H54 (cell line): ENCODE measurements at places on chromosomes 12 and 14.

GRCh38 chr12:115251727-115252126 lies 567.8 kb upstream of the TBX3 start:
- no peak for DNase-seq

DNA sequence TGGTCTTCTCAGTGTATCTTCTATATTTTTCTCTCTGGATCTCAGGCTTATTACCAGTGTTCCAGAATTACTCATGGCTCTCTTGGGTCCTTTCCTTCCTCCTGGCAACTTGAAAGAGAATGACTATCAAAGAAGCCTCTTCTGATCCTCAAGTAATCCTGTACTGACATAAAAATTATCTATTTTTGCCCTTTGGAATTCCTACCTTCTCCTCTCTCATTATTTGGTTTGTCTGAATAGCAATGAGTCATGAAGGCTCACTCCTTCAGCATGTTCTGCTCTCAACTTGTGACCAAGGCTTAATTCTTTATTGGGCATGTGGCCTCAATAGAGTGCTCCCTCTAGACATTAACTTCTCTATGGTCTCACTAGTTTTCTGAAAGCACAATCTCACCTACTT lies 553.6 kb upstream of the ATP2B1 start:
- no peak for DNase-seq

GRCh38 chr12:89707703-89708564 lies 704 bp downstream of the ATP2B1 start:
- no peak for DNase-seq

- DNase-seq, result no peak
Measured at GRCh38 chr12:42799966-42800365, 210.4 kb upstream of the PRICKLE1 start.

DNA sequence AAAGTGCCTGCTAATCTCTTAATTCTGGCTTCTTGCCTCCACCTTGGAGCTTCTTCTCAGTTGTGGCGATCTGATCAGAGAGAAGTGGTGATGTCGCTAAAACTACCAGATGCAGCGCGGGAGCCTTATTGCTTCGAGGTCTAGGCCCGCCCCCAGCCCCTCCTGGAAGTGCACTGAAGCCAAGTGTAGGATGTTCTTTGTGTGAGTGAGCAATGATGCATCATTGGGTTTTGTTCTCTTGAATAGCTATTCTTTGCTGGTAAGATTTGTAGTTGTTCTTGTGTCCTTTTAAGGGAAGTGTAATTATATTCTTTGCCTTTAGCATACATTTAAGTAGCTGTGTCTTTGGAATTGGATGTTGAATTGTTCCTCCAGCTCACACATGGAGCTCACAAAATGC lies 35.8 kb downstream of the MTHFD1 start:
- DNase-seq, result no peak

DNA sequence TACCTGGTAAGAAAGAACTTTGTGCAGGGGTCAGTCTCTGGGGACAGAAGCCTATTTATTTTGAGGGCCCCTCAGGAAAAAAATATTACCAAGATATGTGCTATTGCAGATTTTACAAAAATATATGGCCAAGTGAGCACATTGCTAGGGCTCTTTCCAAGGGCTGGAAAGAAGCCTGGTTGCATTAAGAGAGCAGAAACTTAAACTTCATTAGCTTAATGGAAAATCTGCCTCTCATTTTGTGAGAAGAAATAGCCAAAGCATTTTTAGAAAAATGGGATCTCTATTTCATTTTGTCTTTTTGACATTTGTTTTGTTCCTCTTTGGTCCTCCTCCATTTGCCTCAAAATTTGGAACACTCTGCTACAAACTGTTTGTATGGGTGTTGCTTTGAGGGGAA lies 283.5 kb downstream of the NELL2 start:
- no peak for DNase-seq

DNA sequence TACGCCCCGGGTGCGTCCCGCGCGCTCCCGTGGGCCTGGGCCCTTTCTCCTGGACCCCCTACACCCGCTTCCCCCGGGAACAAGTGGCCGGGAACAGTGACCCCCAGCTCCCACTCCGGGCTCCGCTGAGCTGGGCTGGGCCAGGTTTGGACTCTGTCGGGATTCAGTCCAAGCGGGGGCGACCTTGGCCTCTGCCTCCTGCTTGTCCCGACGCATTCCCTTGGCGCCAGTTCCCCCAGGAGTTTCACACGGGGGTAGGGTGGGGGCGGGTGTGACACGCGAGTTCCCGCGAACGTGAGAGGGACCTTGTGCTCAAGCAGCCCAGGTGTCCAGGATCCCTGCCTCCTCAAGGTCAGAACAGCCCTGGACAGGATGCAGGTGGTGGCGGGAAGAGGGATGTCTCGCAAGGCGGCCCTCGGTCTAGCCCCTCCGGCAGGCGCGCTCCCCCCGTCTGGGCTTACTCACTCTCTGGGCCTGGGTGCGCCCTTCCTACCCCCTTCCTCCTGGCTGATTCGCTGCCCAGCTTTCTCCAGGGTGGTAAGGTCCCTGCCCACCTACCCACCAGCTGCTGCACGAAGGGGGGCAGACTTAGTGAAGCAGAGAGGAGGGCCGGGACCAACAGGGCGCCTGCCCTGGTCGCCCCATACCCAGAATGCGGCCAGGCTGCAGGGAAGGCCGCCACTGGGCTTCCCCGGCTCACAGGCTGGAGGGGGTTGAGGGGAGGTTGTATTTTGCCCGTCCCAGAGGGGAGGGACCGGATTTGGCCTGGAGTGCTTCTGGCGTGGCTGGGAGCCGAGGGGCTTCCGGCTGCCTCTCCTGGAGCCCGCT lies 862 bp downstream of the CRIP2 start:
- DNase-seq, result peak; percentile 73

DNA sequence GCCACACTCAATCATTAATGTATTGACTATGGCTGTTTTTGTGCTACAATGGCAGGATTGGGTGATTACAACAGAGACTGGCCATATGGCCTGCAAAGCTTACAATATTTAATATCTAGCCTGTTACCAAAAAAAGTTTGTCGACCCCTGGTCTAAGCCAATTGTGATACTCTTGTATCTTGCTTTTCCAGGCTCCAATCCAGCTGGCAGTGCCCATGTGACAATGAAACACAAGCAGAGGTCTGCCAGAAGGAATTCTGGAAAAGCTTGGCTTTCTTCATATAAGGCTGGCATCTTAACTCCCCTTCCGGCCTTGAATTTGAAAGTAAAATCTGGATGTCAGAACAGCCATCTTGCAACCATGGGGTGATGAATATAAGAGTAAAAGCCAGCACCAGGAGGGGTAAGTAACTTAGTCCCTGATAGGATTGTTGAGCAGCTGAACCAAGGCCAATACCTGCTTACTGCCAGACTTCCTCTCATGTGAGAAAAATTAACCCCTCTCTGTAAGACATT lies 458.7 kb downstream of the TMTC2 start:
- no peak for DNase-seq

DNA sequence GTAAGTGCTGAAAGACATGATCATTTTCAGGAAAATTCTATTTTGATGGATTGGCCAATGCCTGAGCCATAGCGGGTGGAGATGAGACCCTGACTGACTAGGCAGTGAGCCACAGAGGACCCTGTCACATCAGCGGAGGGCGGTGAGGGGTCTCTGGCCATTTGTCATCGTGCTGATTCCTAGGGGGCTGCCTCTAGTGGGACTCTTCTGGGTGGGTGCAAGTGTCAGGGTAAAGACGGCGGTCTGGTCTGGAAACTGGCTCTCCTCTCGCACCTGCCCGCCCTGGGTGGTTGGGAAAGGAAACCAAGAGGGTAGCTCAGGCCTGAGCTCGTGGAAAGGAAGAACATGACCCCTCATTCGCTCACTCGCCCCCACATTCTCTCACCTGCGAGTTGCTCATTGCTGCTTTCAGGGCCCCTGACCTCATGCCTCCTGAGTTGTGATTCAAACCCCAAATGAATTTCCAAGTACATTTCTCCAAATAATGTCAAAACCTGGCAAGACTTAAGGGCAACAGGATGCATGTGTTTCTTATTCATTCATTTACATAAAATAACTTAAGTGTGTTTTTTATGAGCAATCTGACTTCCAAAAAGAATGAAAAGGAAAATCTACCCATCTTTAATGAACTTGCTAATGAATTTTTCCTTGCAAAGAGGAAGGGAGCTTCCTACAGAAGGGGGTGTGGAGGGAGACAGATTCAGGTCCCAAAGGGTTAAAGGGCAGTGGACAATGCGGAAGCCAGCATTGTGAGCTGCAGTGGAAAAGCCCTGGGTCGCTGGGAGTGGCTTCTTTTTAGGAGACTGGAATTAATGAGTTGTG lies 12.8 kb downstream of the MEG3 start:
- no peak for DNase-seq

GRCh38 chr14:92519246-92520101 lies 5.9 kb downstream of the RIN3 start:
- no peak for DNase-seq

DNA sequence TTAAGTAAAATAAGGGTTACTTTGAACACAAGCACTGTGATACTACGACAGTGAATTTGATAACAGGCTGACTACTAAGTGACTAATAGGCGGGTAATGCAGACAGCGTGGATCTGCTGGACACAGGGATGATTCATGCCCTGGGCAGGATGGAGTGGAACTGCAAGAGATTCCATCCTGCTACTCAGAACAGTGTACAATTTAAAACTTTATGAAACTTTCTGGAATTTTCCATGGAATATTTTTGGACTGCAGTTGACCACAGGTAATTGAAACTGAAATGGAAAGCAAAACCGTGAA lies 46.0 kb downstream of the YEATS4 start:
- peak; percentile 45 for DNase-seq

- no peak for DNase-seq
Measured at GRCh38 chr12:28247806-28248205, 57.5 kb downstream of the CCDC91 start.

DNA sequence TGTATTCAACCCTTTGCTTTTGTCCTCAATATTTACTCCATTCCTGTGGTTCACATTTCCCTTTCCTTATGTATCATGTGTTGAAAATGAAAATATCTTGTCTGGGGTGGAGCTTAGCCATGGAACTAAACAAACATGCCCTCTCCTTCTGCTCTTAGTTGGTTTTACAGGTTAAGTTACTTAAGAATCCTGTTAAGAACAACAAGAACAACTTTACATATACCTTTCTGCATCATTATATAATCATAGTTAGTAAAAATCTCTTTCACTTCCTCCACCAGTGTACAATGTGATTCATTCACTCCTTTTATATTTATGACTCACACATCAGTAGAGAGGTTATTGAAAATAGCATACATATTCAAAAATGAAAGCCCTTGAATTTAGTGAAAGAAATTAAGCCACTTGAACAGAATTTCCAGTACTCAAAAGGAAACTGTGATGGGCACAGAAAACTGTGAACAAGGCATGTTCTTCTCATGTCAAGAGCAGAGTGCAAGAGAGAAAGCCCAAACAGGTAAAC lies 307.7 kb downstream of the CCDC91 start:
- DNase-seq, result no peak

DNA sequence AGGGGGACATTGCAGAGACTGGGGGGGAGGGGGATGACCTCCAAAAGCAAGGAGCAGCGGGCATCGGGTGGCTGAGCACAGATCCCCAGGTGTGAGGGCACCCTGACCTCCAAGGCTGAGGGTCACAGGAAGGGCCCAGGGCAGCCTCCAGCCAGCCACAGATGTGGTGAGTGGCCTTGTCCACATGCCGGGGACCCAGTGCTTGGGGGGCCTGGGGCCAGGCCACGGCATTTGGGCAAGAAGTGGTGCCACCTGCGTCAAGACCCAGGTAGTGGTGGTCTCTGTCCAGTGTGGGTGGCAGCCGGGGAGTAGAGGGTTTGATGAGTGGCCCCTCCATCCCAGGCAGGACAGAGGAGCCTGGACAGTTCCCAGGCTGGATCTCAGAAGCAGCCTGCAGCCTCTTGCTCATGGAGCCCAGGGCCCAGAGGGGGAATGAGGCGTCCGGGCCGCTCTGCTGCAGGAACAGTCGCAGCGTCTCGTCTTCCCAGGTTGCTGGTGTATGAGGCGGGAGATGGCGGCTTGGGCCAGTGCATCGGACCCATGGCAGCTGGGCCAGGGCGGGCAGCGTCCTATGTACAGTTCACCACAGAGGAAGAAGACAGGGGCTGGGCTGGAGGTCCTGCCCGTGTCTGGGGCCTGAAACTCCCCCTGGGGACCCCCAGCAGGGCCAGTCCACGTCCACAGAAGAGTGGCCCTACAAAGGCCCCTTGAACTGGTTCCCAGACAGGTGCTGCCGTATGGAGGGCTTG lies 33.5 kb downstream of the CCNK start:
- no peak for DNase-seq

GRCh38 chr14:103729496-103730448 lies 14.2 kb downstream of the ZFYVE21 start:
- DNase-seq, result no peak

DNA sequence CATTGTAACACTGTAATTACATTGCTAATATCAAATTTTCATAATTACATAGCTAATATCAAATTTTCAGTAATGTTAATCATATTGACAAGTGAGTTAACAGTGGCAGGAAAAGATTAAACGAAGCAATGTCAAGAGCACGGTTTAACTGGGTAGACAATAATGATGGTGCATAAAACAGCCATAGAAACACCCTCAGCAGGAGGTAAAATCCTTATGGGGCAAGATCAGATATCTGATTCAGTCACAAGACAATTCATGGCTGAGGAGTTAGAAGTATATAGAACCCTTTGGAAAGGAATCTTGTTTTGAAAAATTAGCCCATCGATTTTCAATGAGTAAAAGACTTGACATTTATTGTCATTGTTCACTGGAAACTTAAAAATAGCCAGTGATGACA lies 190.6 kb downstream of the SLC2A13 start:
- DNase-seq, result no peak

GRCh38 chr12:40172879-40173278 lies 51.9 kb upstream of the LRRK2 start:
- no peak for DNase-seq

GRCh38 chr12:197911-198695 lies 15.9 kb downstream of the SLC6A12 start:
- DNase-seq, result no peak

DNA sequence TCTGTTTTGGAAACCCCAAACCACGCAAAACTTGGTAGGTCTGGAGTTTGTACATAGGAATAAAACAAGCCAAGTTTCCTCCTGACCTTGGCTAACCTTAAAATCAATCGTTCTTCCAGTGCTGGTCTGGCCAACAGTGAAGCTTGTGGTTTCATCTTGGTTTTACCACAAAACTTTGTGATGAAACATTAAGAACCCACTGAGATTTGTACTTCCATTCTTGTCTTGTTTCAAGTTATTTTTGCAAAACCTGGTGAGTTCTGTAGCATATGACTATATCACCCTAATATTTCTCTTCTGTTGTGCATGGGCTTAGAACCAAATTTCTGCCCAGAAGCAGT lies 26.4 kb downstream of the SIX1 start:
- no peak for DNase-seq

DNA sequence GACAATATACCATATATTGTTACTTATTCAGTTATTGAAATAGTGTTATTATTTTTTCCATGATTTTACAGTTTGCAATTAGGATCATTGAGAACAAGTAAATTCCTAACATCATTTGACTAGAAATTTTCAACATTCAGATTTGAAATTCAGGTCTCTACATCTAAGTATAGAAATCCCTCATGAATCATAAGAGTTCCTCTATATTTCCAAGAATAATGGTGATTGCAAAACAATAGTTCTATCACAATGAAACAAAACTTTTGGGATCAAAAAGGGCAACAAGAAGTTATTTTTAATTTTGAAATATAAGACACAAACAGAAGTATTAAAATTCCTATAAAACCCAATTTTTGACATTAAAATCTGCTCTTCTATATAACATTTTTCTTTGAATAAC lies 10.8 kb downstream of the CLEC1A start:
- DNase-seq, result no peak
